ENCODE measurements at places on chromosomes 6 and 20.

DNA sequence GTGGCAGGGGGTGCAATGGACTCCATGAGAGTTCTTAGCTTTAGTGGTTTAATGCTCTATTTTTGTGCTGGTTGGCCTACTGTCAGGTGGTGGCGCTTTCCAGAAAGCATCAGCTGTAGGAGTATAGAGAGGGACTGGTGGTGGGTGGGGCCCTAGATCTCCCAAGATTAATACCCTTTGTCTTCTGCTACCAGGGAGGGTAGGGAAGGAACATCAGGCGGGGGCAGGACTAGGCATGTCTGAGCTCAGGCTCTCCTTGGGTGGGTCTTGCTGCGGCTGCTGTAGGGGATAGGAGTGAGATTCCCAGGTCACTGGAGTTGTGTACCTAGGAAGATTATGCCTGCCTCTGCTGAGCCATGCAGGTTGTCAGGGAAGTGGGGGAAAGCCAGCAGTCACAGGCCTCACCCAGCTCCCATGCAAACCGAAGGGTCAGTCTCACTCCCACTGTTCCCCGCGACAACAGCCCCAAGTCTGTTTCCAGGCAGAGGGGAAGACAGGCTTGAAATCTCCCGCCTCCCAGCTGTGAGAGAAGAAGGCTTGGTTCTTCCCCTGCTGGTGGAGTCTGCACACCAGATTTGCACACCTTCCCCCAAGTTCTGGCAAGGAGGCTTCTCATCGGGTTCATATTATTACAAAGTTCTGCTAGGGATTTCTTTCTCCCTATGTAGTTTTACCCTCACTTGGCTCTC is 46.7 kb upstream of the PKIB start:
- no peak for DNase-seq

DNA sequence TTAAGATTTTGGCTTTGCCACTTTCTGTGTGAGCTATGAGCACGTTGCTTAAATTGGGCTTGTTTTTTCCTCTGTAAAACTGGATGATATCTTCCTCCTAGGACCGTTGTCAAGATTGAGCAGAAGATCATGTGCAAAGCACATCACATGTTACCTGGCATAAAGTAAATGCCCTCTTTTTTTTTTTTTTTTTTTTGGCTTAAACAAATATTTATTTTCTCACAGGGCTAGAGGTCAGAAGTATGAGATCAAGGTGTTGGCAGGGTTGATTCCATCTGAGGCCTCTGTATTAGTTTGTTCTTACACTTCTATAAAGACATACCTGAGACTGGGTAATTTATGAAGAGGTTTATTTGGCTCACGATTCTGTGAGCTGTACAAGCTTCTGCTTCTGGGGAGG is 42.7 kb downstream of the TOX2 start:
- DNase-seq: no peak

GRCh38 chr6:51005779-51006178 is 187.1 kb downstream of the TFAP2B start:
- DNase-seq: no peak

- DNase-seq: no peak
Measured at GRCh38 chr20:45426320-45427016, 10.5 kb downstream of the PIGT start.

- no peak for DNase-seq
Measured at GRCh38 chr20:17562804-17563305, 7.0 kb upstream of the DSTN start.

- no peak for DNase-seq
Measured at GRCh38 chr20:20938599-20938998, 167.6 kb downstream of the LINC00237 start.

- no peak for DNase-seq
Measured at GRCh38 chr6:25981568-25982263, 19.1 kb downstream of the TRIM38 start.

- no peak for DNase-seq
Measured at GRCh38 chr6:8530785-8531435, 95.6 kb upstream of the SLC35B3 start.

- no peak for DNase-seq
Measured at GRCh38 chr6:73951183-73951582, 255.2 kb downstream of the CD109 start.

GRCh38 chr20:16904751-16905150 is 156.6 kb downstream of the OTOR start:
- no peak for DNase-seq

DNA sequence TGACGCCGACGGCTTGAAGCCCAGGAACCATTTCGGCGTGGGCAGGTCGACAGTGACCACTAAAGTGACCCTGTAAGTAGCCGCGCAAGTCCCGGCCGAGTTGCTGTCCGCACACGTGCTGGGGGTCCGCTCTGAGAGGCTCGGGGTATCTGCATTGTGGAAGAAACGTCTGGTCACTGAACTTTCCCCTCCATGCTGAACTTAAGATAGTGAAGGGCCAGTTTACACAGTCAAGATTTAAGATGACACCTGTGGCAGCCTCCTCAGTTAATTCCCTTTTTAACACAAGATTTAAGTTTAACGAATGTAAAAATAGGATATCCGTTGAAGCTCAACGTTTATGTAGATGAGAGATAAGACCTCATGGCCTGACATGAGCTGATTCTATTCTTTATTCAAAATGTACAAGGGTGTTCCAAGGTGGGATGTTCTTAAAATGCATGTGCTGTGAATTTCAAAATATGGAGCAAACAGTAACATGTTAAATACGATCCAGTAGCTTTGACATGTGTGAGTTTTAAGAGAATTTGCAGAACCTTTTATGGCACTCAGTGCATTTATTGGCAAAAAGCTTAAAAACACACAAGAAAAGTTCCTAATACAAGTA is 116.2 kb downstream of the RTN4IP1 start:
- no peak for DNase-seq

GRCh38 chr6:144296973-144297372 is 11.8 kb downstream of the UTRN start:
- no peak for DNase-seq

GRCh38 chr6:34147906-34148630 is 2.2 kb upstream of the GRM4 start:
- DNase-seq: no peak

DNA sequence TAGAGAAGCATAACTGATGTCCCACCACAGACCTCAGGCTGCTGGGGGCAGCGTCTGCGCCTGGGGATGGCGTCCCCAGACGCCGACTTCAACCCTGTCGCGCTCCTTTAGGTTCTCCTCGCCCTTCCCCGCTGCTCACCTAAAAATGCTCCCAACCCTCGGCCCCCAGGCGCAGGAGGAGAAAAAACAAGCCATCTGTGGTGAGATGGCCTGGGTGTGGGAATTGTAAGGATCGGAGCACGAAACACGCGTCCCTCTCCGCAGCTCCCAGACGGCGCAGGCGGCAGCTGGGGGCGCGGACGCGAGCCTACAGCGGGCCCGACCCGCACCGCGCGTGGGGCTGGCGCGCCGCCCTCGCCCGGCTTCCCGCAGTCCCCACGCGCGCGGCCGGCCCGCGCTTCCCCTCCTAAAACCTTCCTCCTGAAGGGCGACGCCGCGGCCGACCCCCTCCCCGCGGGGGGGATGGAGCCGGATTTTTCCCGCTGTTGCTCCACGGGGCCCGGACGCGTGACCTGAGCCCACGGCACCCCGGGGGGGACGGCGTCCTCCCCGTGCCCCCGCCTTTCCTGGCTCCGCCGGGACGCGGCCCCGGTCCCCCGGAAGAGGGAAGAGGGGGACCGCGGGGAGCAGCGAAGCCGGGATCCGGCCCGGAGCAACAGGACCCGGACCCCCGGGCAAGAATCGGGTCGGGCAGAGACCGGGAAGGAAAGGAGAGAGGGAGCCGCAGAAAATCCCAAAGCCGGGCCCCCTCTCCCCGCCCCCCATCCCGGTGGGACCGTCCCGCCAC is 611 bp downstream of the EPB41L2 start:
- no peak for DNase-seq

DNA sequence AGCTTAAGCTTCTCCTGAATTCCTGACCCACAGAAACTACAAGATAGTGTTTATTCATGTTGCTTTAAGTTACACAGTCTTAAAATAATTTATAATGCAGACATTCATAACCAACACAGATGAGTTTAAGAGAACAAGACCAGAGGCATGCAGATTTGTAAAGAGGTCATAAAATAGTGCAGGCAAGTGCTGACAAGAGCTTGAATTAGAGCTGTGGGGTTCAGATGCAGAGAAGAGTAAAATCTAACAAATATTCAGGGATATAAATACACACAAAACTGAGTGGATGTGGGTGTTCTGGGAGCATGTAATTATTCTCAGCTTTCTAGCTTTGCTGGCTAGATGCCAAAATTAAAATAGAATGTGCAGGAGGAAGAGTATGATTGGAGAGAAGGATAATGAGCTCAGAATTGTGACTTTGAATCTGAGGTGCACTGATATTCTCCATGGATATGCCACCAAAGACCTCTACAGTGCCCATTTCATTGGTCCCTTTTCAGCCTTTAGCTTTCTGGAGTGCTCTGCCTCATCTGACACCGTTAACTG is 291.9 kb upstream of the SGK1 start:
- DNase-seq: no peak

DNA sequence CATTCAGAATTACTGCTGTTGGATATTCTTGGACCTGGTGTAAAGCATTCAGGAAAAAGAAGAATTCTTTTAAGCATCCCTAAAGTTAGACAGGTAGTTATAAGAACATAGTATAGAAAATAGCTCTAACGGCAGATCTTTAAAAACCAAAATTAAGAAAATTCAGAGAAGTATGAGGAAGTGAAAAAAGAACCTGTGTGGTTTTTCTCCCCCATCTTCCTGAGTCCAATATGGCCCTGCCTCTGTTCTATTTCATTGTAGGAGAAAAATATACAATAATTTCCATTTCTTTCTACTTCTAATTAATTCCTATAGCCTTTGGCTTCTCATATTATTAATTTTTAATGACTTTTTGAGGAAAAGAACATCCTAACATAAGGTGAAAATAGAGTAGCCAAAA is 47.1 kb downstream of the FHL5 start:
- DNase-seq: no peak

- no peak for DNase-seq
Measured at GRCh38 chr20:47704746-47705496, 80.4 kb downstream of the SULF2 start.

DNA sequence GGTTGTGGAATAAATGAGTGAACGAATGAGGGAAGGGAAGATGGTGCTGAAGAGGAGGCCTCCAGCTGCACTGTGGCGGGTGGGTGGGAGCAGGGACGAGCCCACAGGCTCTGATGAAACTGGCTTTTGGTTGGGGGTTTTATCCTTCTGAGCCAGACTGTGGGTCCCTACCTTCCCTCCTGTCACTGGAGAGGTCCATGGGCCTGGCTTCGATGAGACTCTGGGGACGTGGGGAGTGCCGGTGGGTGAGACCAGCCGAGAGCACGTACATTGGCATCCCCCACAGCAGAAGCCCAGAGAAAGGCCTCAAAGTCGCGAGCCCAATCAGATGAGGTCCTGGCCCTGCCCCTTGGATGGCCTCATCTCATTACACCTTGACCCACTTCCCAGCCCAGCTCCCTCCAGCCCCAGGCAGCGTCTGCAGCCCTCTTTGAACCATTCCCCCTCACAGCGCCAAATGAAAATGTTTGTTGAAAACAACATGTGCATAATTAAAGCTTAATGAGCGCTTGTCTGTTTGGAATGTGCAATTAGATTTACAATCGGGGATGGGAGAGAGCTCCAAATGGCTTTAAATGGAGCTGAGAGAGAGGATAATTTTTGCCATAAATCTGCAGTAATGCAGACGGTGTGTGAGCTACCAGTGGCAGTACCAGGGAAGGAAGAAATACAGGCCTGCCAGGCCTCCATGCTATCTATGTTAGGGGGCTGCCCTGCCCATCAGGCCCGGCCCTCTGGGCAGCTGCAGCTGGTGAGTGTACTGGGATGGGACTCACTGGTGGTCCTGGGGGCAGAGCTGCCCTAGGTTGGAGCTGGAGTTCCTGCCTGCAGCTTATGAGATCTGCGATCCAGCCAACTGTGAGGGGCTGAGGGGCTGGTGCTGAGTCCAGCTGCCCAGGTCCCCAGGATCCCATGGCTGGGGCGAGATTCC is 47.2 kb downstream of the TOX2 start:
- no peak for DNase-seq

DNA sequence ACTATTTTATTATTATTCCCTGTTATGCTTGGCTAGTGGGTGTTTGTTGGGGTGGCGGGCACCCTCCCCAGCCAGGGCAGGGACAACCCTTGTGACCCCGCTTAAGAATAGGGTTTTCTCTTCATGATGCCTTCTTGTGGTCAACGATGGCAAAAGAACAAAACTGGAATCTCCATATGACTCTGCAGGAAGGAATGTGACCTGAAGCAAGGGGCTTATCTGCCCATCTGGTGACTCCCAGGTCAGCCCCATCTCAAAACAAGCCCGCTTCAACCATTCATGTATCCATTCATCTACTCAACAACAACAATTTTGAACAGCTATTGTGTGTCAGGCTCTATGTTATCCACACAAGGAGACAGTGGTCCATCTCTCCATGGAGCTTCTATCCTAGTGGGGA is 30.9 kb upstream of the TGM6 start:
- no peak for DNase-seq

- no peak for DNase-seq
Measured at GRCh38 chr20:35263532-35264341, 14.2 kb downstream of the MMP24OS start.

- no peak for DNase-seq
Measured at GRCh38 chr6:142926177-142926493, 18.8 kb downstream of the HIVEP2 start.

GRCh38 chr6:33407132-33407718 is 3.6 kb upstream of the PHF1 start:
- no peak for DNase-seq

GRCh38 chr20:63163596-63164483 is 52.1 kb downstream of the YTHDF1 start:
- DNase-seq: no peak

- peak; percentile 75 for DNase-seq
Measured at GRCh38 chr20:1437235-1437904, 29.3 kb downstream of the NSFL1C start.

DNA sequence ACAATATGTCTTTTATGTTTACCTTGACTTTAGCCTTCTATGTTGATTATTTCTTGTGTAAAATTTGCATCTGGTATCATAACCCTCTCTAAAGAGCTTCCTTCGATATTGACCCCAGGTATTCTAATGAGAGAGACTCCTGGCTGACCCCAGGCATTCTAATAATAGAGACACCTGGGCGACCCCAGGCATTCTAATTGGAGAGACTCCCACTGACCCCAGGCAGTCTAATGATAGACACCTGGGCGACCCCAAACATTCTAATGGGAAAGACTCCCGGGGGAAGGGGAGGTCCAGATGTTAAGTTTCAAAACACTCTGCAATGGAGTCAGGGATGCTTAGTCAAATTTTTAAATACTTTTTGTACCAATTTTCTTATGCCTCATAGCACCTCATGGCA is 726.4 kb downstream of the COL12A1 start:
- DNase-seq: no peak

- DNase-seq: no peak
Measured at GRCh38 chr6:63476302-63476701, 96.0 kb upstream of the LOC128125822 start.

DNA sequence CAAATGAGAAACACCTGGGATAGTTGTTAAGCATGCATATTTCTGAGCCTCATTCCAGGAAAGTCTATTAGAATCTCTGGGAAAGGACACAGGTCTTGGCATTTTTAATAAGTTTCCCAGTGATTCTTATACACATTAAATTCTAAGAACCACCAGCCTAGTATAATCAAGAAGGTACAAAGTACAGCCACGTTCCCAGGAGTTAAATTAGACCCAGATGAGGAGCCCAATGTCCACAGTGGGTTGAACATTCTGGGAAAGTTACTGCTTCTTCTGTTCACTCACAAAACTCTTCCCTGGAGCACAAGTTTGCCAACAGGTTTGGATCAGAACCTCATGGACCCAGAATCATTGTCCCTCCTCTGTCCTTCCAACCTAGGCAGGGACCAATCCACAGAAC is 90.4 kb downstream of the RCAN2 start:
- no peak for DNase-seq

Data from stimulated activated CD8-positive, alpha-beta memory T cell treated with anti-CD3 and anti-CD28 coated beads, Interleukin-12 subunit alpha, Interleukin-12 subunit beta, amount 100 ng/mL, for 1 hour (primary cell).